ENCODE measurements at places on chromosomes 1 and 21. TPM values are rescaled to one million over a fixed set of nuclear protein-coding genes. Genes with fewer than 3 reads are reported as not detected.

Gene ARHGEF19
- polyA plus RNA-seq = 11.5 TPM

Gene S100A16
- polyA plus RNA-seq = 521 TPM

Gene SPRR2E
- polyA plus RNA-seq = not detected

Gene S100A1
- 0.18 TPM for polyA plus RNA-seq

Gene CTSE
- not detected for polyA plus RNA-seq

DNA sequence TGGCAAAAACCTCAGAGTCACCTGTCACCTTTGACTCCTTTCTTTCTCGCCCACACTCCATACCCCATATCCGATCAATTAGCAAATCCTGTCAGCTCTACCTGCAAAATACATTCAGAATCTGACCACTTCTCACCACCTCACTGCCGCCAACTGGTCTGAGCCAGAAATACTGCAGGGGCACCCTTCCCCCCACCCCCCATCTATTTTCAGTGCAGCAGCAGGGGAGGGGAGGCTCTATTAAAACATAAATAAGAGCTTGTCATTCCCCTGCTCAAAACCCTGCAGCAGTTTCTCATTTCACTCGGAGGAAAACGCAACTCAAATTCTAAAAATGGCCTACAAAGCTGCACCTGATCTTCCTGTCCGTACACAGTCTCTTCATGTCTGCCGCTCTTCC, 3.9 kb downstream of the PKLR start:
- no peaks in the 10 kb centered on the region for H3K4me1 ChIP-seq
- H3K27ac ChIP-seq = no peak overlapping the region
- H3K27me3 ChIP-seq = no peaks in the 10 kb centered on the region
- no peaks in the 10 kb centered on the region for H3K36me3 ChIP-seq
- no peak for DNase-seq

DNA sequence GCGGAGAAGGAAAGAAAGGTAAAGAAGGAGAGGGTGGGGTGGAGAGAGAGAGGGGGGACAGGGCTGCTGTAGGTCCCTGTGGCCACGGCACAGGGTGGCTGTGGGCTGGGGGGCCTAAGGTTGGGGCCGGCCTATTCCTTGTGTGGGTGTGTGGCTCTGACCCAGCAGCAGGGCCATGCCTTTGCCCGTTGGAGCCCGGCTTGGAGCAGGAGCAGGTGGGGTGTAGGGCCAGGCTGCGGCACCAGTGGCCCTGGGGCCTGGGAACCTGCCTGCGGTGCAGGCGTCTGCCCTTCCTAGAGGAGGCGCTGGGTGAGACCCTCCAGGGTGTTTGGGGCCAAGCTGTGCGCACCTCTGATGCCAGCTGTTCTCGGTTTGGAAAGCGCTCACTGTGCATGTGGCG, 19.7 kb upstream of the SUMO3 start:
- DNase-seq = no peak
- H3K27me3 ChIP-seq = no peaks in the 10 kb centered on the region
- H3K27ac ChIP-seq = no peak overlapping the region
- H3K4me3 ChIP-seq = no peak overlapping the region
- H3K36me3 ChIP-seq = no peaks in the 10 kb centered on the region

DNA sequence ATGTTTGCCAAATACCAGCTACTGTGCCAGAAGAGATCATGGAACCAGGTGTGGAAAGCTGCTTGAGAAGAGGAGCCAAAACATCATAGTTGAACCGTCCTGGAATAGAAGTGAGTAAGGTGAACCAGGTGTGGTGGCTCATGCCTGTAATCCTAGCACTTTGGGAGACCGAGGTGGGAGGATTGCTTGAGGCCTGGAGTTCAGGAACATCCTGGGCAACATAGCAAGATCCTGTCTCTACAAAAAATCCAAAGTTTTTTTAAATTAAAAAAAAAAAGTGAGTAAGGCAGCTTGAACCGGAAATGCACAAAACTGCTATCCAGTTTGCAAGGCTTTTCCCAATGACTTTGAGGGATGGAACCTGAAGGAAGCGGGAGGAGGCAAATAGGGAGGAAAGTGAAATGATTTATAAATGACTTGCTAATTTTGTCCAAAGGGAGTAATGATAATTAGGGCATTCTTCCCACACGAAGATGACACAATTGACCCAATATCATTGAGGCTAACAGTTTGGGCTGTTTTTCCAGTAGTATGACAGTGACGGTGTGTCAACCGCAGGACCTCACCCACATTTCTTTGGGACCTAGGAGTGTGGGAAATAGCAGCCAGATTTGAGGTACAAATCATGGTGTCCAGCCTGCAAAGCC, 1.5 kb upstream of the CNN3 start:
- peaks cover 34% of the 10 kb centered on the region for H3K4me1 ChIP-seq
- H3K27me3 ChIP-seq = no peaks in the 10 kb centered on the region
- peaks cover 17% of the 10 kb centered on the region for H3K36me3 ChIP-seq
- no peak for DNase-seq
- peak overlapping the region; percentile 96 for H3K4me3 ChIP-seq

DNA sequence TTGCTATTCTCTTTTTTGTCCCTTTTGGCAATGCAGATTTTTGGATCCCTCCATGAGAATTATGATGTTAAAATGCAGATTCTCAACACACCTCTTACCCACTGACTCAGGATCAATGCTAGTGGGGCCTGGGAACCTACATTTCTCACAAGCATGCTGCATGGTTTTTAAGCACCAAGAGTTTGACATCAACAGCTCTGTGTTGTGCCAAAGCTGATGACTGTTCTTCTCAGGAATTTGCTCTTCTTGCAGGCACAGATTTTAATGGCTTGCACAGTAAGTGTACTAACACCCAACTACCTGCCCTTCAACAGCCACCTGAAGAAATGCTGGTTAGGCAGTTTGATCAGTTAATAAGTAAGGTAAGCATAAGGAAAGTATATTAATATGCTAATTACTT, 468.7 kb downstream of the PTBP2 start:
- H3K4me3 ChIP-seq = no peak overlapping the region
- H3K4me1 ChIP-seq = peaks cover 28% of the 10 kb centered on the region
- H3K36me3 ChIP-seq = no peaks in the 10 kb centered on the region
- no peaks in the 10 kb centered on the region for H3K27me3 ChIP-seq
- no peak overlapping the region for H3K27ac ChIP-seq
- DNase-seq = no peak

DNA sequence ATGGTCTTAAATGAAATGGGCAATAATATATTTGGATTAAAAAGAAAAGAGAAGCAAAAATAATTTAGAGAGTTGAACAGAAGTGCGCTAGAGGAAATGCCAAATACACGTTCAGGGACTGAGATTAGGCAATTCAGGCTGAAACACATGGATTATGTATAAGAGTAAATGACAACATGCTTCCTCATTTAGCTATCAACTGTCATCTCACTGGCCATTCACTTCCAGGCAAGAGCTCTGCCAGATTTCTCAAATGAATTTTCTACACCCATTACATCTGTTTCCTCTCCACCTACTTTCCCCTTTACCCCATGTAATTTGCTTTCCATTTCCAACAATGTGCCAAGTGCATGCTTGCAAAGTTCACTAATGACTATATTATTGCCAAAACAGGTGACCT, 582.4 kb downstream of the LTN1 start:
- H3K4me1 ChIP-seq = no peaks in the 10 kb centered on the region
- no peaks in the 10 kb centered on the region for H3K36me3 ChIP-seq
- DNase-seq = peak; percentile 47
- no peak overlapping the region for H3K4me3 ChIP-seq

- H3K36me3 ChIP-seq = no peaks in the 10 kb centered on the region
- no peaks in the 10 kb centered on the region for H3K4me1 ChIP-seq
- H3K4me3 ChIP-seq = no peak overlapping the region
- H3K27ac ChIP-seq = no peak overlapping the region
Observed at GRCh38 chr1:207282058-207282457, 39.4 kb upstream of the CD55 start.

- no peak overlapping the region for H3K27ac ChIP-seq
- no peak overlapping the region for H3K4me3 ChIP-seq
- DNase-seq = no peak
- H3K4me1 ChIP-seq = no peaks in the 10 kb centered on the region
Observed at GRCh38 chr1:23889074-23889473, 21.0 kb upstream of the FUCA1 start.

DNA sequence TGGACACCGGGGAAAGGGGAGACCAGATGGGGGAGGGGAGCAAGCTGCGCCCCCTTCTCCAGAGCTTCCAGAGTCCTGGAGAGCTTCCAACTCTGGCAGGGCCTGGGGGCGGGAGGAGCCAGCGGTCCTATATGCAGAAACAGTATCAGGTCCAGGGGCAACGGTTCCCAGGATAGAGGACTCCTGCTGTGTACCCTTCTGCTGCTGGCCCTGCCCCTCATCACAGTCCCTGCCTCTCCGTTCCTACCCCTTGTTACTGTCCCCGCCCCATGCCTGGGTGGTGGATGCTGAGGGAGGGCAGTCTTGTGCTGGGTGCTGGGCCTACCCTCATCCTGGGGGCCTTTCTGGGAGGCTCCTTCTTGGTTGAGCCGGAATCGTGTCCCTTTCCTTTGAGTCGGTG, 19.2 kb upstream of the PEX10 start:
- no peak for DNase-seq
- no peak overlapping the region for H3K4me3 ChIP-seq
- no peaks in the 10 kb centered on the region for H3K4me1 ChIP-seq

DNA sequence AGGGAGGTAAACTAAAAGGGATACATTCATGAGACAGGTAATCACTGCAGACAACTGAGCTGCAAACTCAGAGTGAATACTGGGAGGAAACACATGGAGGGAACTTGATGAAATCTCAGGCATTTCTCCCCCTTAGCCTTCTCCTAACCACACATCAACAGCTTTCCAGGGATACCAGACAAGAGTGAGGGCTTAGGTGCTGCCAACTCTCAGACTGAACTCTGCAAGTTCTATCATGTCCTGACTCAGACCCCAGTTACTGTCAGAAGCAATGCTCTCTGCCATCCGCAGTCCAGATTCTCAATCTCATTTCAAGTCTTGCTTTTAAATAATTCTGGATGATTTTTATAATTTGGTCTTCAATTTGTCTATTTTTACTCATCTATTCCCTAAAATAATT, 267.3 kb downstream of the LTN1 start:
- H3K27me3 ChIP-seq = no peaks in the 10 kb centered on the region
- no peaks in the 10 kb centered on the region for H3K4me1 ChIP-seq
- no peak for DNase-seq
- no peak overlapping the region for H3K4me3 ChIP-seq
- H3K27ac ChIP-seq = no peak overlapping the region
- no peaks in the 10 kb centered on the region for H3K36me3 ChIP-seq
